Activated gamma-delta T cell (primary cell): ENCODE measurements at places on chromosomes 4 and X.

DNA sequence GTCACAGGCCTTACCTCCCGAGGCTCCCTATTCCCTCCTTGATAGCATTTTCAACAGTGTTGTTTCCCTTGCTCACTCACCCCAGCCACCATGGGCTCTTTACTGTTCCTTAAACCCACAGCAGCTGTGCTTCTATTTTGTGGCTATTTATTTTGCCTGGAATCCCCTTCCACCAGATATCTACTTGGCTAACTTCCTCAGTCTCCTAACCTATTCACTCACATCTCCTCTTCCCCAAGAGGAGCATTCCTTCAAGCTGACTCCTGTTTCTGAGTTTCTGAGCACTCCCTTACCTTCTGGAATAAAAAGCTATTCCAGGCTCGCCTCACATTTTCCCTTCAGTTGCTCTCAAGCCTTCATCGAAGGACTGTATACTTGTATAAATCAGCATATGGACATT lies 50.5 kb downstream of the CXCL1 start:
- no peak for DNase-seq

DNA sequence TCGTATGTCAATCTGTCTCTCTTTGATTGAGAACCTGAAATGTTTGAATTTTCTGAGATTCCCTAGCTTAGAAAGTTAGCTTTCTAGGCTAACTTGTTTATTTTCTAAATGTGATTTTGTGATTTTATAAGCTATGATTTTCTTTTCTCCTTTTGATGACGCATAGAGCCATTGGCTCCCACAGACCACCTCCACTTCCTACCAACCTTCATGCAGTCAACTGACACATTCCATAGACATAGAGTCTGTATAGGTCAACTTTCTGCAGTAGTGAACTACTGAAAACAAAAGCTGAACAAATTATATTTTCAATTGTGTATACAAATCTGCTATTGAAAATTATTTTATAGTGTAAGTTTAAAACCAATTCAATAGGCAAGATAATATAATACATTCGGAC lies 2.8 kb upstream of the SULT1B1 start:
- no peak for DNase-seq

GRCh38 chrX:67546496-67547423 lies 2.9 kb downstream of the AR start:
- DNase-seq: no peak

DNA sequence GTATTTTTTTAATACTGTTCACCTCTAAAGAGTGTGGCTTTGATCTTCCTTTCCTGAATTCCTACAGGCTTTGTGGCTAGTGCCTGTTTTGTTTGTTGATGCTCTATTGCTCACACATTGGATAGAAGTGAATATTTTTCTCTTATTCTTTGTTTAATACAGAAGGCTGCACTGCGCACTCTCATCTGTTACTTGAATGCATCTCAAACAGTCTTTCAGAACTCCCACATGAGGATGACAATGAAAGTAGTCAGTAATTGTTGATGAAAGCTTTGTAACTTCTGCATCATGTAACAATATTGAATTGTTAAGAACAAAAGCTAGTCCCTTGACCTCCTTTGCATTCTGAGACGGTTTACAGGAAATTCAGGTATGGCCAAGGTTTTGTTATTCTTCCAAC lies 29.1 kb upstream of the GALNT7 start:
- no peak for DNase-seq

- DNase-seq: no peak
Measured at GRCh38 chr4:101201421-101201820, 145.9 kb downstream of the PPP3CA start.

- DNase-seq: no peak
Measured at GRCh38 chrX:18789916-18790315, 82.5 kb downstream of the PPEF1 start.

- DNase-seq: no peak
Measured at GRCh38 chrX:129559783-129560182, 19.7 kb downstream of the OCRL start.

- DNase-seq: no peak
Measured at GRCh38 chrX:139483699-139484098, 46.8 kb upstream of the F9 start.

DNA sequence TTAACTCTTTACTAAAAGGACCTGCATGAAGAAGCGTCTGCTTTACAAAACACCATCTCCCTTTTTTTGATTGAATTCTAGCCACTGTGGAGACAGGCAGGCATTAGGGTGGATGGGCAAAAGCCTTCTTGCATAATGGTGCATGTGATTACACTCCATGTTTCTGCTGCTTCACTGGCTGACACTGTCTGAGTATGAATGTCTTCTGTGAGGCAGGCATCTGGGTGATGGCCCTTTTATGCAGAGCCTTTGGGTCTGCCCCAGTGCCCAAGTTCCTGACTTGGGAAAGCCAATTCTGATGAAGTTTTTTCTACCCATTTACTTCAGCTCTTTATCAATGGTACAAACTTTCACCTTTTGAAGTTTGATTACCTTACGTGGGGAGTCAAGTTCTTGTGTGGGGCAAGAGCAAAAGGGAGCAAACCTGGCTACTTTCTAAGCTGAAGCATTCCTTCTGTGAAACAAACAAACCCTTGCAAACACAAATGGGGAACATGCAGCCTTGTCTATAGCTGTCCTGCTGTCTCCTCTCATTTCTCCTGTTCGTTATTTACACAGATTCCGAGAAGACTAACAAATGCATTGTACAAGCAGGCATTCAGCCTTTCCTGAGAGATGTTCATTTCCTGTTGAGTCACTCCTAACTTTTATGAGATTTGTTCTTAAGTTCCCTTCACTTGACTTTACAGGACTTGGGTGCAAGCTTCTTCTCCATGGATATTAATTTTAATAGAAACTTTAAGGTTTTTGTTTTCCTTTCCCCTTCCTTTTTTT lies 301.9 kb downstream of the TLL1 start:
- no peak for DNase-seq

DNA sequence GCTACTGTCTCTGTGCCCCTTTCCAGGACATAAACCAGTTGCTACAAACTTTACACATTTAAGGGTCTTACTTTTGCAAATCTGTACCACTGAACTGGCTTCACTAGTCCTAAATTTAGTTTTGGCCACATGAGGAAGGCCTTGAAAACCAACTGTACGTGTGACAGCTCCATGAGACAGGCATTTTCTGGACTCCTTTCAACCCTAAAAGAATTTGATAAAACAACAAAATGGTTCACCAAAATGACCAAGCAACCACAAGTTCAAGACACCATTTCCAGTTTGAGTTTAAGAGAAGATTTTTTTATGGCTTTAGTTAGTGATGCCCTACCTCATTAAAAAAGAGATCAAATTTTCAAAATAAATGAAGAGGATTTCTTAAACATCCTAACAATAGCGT lies 246.4 kb downstream of the ZNF674 start:
- no peak for DNase-seq

DNA sequence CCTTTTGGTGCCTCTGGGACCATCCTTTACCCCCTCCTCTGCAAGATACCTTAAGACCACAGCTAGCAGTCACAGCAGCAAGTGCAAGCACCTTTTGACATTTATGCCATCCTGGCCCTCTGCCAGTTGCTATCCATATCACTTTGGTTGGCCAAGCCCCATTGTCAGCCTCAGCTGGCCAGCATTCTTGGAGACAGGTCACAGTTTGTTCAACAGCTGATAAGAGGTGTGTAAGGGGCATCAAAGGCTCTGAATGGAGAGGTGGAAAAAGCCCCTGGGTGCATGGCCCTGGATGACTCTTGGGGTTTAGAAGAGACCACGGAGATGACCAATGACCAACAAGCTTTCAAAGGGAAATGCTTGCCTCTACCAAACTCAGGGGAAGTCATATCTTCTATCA lies 133.6 kb upstream of the MAMLD1 start:
- DNase-seq: no peak

GRCh38 chr4:106868381-106869035 lies 167.6 kb downstream of the DKK2 start:
- no peak for DNase-seq

DNA sequence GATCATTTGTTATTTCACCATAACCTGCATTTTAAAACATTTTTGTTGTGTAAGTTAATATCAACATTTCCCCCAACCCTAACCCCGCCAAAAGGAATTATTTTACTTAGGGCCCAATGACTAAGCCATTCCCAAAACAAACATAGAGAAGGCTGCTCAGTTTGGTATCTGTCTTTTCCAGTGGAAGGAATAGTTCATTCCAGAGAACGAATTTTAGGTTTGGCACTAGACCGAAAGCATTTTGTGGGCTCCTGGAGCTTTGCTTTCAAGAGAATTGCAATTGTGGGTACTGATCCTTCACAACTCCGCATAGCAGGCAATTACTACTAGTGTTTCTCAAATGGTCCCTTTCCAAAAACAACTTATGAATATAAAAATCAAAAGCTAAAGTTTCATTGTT lies 226.7 kb upstream of the MAD2L1 start:
- no peak for DNase-seq

DNA sequence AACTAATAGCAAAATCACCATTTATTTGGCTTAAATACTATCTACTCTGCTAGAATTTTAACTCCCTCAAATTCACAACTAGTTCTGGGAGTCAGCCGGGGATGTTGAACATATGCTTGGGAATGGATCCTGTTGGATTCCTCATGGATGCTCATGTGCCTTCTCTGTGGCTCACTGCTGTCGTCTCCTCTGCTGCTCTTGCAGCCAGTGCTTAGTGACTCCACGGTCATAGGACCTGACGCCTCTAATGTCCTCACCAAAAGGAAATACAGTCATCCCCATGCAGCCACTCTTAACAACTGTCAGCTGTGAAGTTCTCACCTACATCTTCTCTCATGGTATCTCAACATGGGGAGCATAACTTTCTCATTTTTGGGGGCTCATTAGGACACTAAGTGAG lies 59.4 kb downstream of the HMGB2 start:
- no peak for DNase-seq

DNA sequence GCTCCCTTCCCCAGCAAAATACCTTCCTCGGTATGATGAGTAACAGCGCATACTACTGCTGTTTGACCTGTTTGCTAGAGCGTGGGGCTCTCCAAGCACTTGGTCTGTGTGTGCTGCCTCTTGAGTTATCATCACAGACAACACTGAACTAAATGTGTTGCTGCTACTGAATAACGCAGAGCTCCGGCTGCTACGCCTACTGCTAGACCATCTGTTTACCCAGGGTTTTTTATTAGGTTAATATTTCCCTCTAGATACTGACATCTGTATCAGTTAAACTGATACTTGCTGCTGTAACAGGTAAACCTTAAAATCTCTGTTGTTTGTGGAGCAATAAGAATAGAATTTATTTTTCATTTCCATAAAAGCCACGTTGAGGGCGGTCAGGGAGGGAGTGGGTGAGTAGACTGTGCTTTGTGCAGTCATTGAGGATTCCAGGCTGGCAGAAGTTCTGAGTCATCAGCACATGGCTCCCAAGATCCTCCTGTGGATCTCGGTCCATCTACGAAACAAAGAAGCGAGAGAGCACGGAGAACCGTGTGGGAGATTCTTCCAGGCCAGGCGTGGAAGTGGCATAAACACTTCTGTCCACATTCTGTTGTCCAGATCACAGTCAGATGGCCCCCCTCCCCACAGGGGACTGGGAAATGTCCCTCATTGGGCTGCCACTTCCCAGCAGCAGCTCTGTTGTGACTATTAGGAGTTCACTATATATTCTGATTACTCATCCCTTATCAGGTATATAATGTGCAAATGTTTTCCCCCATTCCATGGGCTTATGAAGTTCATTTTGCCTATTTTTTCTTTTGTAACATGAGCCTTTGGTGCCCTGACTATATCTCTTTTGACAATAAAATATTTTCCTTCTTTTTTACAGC lies 14.1 kb downstream of the GRK4 start:
- no peak for DNase-seq

DNA sequence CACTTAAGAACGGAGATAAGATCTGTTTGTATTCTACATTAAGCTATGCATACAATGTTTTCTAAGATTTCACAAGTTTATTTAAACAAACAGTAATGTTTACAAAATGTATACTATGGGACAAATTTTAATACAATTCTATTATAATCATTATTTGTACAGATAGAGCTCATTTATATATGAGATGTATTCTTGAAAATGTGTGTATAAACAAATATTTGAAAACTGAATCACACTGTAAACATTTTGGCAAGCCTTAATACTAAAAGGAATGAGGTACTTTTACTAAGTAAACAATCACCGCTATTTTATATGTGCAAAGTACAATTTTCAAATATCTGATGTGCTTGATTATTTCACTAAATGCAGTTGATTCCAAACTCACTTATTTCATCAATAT lies 119.2 kb upstream of the MAB21L2 start:
- no peak for DNase-seq

GRCh38 chrX:134625315-134625718 lies 33.0 kb downstream of the PLAC1 start:
- DNase-seq: no peak

DNA sequence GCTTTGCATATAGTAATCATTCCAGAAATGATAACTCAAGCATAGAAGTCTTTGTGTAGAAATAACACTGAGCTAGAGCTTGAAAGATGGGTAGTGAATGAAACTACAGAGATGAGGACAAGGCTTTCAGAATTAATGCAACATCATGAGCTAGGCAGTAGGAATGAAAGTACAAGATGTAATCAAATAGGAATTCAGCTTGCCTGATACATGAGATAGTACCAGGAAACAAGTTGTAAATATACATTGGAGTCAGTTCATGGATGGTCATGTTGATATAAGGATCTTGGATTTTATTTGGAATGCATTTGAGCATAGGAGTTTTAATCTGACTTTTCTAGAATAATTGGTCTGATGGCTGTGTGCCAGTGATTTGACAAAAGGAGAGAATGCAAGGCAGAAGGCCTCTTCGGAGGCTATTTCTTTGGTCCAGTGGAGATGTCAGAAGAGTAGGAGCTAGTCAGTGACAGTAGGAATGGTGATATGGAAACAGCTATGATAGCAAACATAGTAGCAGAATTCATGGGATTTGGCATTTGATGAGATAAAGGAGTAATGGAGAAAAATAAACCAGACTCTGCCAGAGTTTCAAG lies 206.4 kb upstream of the PACRGL start:
- DNase-seq: no peak

DNA sequence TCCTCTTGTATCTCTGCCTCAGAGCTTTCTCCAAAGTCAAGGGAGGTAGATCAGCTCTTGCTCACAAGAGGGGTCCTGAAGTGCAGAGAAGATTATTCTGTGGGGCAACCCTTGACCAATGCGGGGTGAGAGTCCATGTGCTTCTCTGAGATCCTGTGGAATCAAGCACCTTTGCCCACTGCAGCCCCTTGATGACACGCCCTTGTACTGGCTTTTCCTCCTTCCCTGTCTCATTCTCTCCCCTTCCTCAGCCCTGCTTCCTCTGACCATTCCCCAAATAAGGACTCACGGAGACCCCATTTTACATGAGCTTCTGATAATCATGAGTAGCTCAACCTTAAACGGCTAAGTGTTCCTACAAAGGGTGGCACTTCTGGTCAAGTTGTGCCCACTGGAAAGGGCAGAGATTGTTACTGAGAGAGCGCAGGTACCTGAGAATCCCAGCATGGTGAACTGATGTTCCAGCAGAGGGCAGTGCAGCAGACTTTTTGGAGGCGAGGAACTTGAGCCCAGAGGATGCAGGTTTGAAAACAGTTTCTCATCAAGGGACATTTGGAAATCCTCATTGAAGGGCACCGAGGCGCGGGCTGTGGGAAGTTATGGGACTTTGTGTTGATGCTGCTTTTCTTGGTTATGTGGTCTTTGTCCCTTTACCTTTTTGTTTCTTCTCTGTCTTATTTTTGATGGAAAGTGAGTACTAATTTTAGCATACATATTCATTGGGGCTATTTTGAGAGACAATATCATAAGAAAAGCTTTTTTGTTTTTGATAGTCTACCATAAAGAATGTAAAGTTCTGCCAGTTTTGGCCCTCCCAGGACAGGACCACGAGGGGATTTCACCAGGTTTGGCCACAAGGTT lies 201.3 kb downstream of the RBM46 start:
- no peak for DNase-seq
